ENCODE measurements at places on chromosomes 5 and 9. TPM values are rescaled to one million over a fixed set of nuclear protein-coding genes. Genes with fewer than 3 reads are reported as not detected.
A peak's percentile ranks its signal among the peaks of the same experiment; 100 is the strongest.

The OCLN gene
- total RNA-seq = 12.8 TPM

The NUTM2F gene
- not detected for total RNA-seq

The GCNT4 gene
- 2.5 TPM for total RNA-seq

The HSD17B3 gene
- total RNA-seq = not detected

The PLEKHG4B gene
- total RNA-seq = 0.74 TPM

The PPP3R2 gene
- total RNA-seq = not detected

The ALDH7A1 gene
- 63.6 TPM for total RNA-seq

The LHX3 gene
- not detected for total RNA-seq

The ZNF366 gene
- 3.2 TPM for total RNA-seq

DNA sequence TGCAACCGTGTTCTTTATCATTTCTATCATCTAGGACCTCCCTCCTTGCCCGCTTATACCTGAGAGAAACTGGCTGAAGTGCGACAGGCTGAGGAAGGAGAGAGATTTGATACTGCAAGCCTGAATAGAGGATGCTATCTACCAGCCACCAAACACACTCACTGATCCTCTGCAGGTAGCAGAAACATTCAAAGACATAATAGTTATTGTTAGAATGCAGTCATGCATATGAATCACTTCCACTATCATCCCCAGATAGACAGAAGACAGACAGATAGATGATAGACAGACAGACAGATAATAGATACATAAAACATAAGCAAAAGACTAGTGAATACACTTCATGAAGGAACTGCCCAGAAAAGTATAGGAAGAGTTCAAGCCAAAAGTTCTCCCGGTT lies 32.9 kb downstream of the FAM81B start:
- H3K36me3 ChIP-seq = no peaks in the 10 kb centered on the region
- no peak for DNase-seq
- H3K4me3 ChIP-seq = no peak overlapping the region
- H3K27me3 ChIP-seq = no peaks in the 10 kb centered on the region
- no peaks in the 10 kb centered on the region for H3K4me1 ChIP-seq

- DNase-seq = no peak
- H3K27ac ChIP-seq = no peak overlapping the region
- H3K36me3 ChIP-seq = no peaks in the 10 kb centered on the region
- no peaks in the 10 kb centered on the region for H3K27me3 ChIP-seq
Measured at GRCh38 chr5:120512791-120513650, 48.9 kb downstream of the PRR16 start.

DNA sequence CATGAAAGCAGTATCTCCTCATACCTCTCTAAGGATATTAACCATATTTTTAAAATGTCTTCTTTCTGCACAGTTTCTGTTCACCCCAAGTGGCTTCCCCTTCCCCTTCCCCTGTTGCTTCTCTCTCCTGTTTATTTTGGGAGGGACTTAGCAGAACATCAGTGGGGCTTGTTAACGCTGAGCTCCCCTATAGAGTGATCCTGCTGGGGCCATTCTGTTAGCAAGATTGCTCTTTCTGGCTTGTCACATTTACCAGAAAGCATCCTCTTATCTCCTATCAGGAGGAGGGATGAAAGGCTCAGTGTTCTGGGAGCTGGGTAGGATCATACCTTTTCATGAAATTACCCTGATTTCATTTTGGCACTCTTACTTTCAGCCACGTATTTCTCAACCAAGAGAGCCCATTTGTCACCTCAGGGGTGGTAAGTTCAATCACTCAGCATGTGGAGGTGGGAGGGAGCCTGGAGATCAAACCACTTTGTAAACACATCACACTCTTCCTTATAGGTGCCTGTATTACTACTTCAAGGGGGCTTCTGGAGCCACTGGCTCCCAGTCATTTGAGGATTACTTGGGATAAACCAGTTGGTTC lies 16.7 kb downstream of the NXNL2 start:
- peaks cover 7% of the 10 kb centered on the region for H3K4me1 ChIP-seq
- no peak overlapping the region for H3K27ac ChIP-seq
- no peak overlapping the region for H3K4me3 ChIP-seq
- no peaks in the 10 kb centered on the region for H3K27me3 ChIP-seq
- H3K36me3 ChIP-seq = no peaks in the 10 kb centered on the region
- DNase-seq = no peak

GRCh38 chr5:115888027-115888426 lies 46.3 kb downstream of the AP3S1 start:
- no peak for DNase-seq
- H3K27ac ChIP-seq = no peak overlapping the region
- H3K36me3 ChIP-seq = no peaks in the 10 kb centered on the region
- H3K4me3 ChIP-seq = no peak overlapping the region

DNA sequence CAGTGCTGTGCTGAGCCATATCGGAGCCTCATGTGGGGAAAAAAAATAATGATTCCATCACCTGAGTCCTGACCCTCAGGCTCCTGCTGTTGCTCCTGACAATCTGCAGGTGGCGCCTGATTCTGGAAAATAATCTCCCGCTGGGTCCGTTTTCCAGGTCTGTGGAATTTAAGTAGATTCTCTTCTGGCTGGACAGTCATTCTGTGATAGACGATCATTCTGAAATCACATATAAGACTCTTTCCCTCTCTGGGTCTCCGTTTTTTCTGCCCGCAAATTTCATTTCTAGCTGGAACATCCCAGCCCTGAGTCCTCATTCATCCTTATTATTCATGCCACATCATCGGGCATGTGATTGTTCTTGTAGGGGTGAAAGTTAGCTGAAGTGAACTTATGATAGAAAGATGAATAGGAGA lies 22.1 kb upstream of the STXBP1 start:
- H3K4me1 ChIP-seq = no peaks in the 10 kb centered on the region
- H3K27ac ChIP-seq = no peak overlapping the region

- H3K4me3 ChIP-seq = no peak overlapping the region
- H3K27ac ChIP-seq = no peak overlapping the region
- no peak for DNase-seq
- no peaks in the 10 kb centered on the region for H3K27me3 ChIP-seq
Measured at GRCh38 chr5:159216454-159216853, 7.1 kb upstream of the RNF145 start.

GRCh38 chr5:164593982-164594381 lies 1088.6 kb downstream of the MAT2B start:
- H3K27ac ChIP-seq = no peak overlapping the region
- no peaks in the 10 kb centered on the region for H3K4me1 ChIP-seq
- H3K27me3 ChIP-seq = no peaks in the 10 kb centered on the region
- H3K4me3 ChIP-seq = no peak overlapping the region
- H3K36me3 ChIP-seq = no peaks in the 10 kb centered on the region
- no peak for DNase-seq

- no peak for DNase-seq
- peak overlapping the region; percentile 62 for H3K27ac ChIP-seq
- H3K4me1 ChIP-seq = peaks cover 56% of the 10 kb centered on the region
- H3K4me3 ChIP-seq = no peak overlapping the region
Measured at GRCh38 chr9:130857864-130858738, 23.0 kb downstream of the ABL1 start.

- DNase-seq = no peak
- no peaks in the 10 kb centered on the region for H3K36me3 ChIP-seq
- H3K4me1 ChIP-seq = peaks cover 17% of the 10 kb centered on the region
- H3K4me3 ChIP-seq = no peak overlapping the region
- H3K27me3 ChIP-seq = no peaks in the 10 kb centered on the region
Measured at GRCh38 chr9:124220946-124221451, 36.8 kb upstream of the NEK6 start.

GRCh38 chr9:19492775-19493173 lies 84.0 kb downstream of the ACER2 start:
- H3K27me3 ChIP-seq = no peaks in the 10 kb centered on the region
- no peaks in the 10 kb centered on the region for H3K4me1 ChIP-seq
- no peaks in the 10 kb centered on the region for H3K36me3 ChIP-seq
- DNase-seq = no peak
- H3K27ac ChIP-seq = no peak overlapping the region

- H3K27me3 ChIP-seq = no peaks in the 10 kb centered on the region
- H3K4me1 ChIP-seq = no peaks in the 10 kb centered on the region
- H3K27ac ChIP-seq = no peak overlapping the region
- DNase-seq = no peak
- H3K4me3 ChIP-seq = no peak overlapping the region
- no peaks in the 10 kb centered on the region for H3K36me3 ChIP-seq
Measured at GRCh38 chr9:87322840-87323635, 174.6 kb upstream of the DAPK1 start.

DNA sequence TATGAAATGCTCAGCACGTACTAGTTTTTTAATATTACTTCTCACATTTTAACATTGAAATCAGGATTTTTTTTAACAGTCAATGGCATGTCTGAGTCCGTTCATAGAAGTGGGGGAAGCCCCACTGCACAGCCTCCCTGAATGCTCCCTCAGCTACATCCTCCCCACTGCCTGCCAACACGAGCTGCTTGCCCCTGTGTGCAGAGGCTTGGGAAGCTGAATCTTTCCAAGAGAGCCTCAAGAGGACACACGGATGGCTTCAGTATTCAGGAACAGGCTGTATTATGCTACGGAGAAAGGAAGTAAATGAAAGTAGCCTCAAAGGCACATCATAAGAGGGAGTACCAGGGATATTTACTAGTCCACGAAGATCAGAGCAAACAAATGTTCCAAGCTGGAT lies 248.7 kb downstream of the SPOCK1 start:
- no peaks in the 10 kb centered on the region for H3K27me3 ChIP-seq
- peaks cover 4% of the 10 kb centered on the region for H3K4me1 ChIP-seq
- H3K27ac ChIP-seq = no peak overlapping the region

DNA sequence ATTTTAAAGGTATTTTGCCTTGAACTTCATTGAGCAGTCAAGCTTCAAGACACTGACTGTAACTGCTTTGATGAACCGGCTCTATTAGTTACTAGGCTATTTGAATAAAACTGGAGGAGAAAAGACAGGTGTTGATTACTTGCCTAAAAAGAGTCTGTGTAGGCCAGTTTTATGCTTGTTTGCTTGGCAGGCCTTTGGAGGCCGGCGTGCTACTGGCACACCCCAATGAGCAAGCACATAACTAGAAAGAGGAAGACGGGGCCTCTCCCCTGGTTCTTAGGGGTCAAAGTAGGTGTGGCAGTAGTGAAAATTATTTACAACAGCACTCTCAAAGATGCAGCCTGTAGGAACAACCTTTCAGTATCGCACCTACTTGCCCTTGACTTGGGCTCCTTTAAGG lies 2.1 kb upstream of the ZFR start:
- no peak for DNase-seq
- H3K36me3 ChIP-seq = no peaks in the 10 kb centered on the region
- H3K4me3 ChIP-seq = no peak overlapping the region
- peaks cover 27% of the 10 kb centered on the region for H3K4me1 ChIP-seq
- no peaks in the 10 kb centered on the region for H3K27me3 ChIP-seq

DNA sequence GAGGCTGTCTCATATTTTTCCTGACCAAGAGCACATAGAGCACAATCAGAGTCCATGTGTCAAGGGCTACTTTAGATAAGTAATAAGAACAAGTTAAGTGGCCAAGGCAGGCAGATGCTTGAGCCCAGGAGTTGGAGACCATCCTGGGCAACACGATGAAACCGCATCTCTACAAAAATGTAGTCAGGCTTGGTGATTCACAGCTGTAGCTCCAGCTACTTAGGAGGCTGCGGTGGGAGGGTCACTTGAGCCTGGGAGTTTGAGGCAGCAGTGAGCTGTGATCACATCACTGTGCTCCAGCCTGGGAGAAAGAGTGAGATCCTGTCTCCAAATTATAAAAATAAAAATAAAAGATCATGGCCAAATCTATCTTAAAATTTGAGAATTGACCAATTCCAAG lies 767.9 kb upstream of the CTNND2 start:
- no peak overlapping the region for H3K4me3 ChIP-seq
- no peak for DNase-seq
- no peaks in the 10 kb centered on the region for H3K27me3 ChIP-seq
- H3K36me3 ChIP-seq = no peaks in the 10 kb centered on the region
- no peaks in the 10 kb centered on the region for H3K4me1 ChIP-seq
- H3K27ac ChIP-seq = no peak overlapping the region

GRCh38 chr5:159392871-159393270 lies 62.6 kb upstream of the IL12B start:
- H3K36me3 ChIP-seq = no peaks in the 10 kb centered on the region
- H3K4me1 ChIP-seq = no peaks in the 10 kb centered on the region

DNA sequence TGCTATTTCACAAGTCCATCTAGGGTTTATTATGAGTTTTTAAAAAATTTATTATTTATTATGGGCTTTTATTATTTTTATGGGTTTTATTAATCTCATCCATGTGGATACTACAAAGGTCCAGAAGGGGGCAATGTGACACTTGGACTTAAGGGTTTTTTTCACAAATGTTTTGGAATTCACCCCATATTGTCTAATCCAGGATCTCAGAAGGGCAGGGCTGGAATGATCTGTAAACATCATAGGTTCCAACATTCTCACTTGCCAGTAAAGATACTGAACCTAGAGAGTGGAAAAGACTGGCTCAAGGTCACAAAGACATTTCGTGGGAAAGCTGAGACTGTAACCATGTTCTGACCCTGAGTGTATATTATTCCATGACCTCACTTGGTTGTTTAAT lies 35.6 kb downstream of the NIM1K start:
- H3K27ac ChIP-seq = no peak overlapping the region
- H3K4me1 ChIP-seq = no peaks in the 10 kb centered on the region
- no peak for DNase-seq

DNA sequence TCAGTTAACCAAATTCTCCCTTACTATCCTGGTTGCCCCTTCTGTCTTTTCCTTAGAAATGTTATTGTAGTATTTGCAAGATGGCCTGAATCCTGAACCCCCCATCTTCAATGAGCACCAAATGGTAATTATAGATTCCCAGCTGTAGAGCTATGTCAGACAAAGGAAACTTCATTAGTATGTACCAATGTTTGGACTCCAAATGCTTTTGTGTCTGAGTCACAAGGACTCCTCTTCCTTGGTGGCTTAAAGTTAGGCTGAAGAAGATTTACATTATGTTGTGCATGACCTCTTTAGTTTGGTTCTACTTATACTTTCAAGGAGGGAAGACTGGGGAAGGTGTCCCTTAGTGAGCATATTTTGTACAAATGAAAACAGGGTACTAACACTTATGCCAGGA lies 105.9 kb upstream of the CDKN2B start:
- H3K4me1 ChIP-seq = peaks cover 15% of the 10 kb centered on the region
- no peak for DNase-seq
- H3K27ac ChIP-seq = no peak overlapping the region
- no peaks in the 10 kb centered on the region for H3K27me3 ChIP-seq
- H3K36me3 ChIP-seq = no peaks in the 10 kb centered on the region

- H3K4me3 ChIP-seq = no peak overlapping the region
- no peak for DNase-seq
- no peaks in the 10 kb centered on the region for H3K4me1 ChIP-seq
- no peaks in the 10 kb centered on the region for H3K27me3 ChIP-seq
- H3K27ac ChIP-seq = no peak overlapping the region
Measured at GRCh38 chr9:120263836-120264235, 316.1 kb downstream of the CDK5RAP2 start.

DNA sequence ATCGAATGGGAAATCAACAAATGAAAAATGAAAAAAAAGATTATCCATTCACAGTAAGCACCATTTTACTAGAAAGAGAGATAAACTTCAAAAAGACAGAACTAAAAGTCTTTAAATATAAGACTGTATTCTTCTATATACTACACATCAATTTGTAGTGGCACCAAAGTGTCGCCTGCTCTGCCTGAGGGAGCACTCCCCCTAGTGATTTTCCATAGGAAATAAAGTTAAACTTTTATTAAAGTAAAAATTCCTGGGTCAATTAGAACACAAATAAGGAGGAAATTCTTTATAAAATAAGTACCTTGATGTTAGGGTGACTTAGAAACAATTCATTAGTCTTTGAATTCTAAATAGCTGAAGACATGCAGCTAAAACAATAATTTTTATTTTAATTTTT lies 9.7 kb downstream of the RAD1 start:
- H3K4me1 ChIP-seq = no peaks in the 10 kb centered on the region
- H3K27me3 ChIP-seq = no peaks in the 10 kb centered on the region
- H3K36me3 ChIP-seq = peaks cover 32% of the 10 kb centered on the region
- no peak for DNase-seq
- no peak overlapping the region for H3K4me3 ChIP-seq

Measured in vagina (tissue), 2 donors.